ENCODE measurements at places on chromosomes 4 and X.

GRCh38 chr4:76339364-76339763, 32.8 kb downstream of the STBD1 start:
- DNase-seq, result no peak

DNA sequence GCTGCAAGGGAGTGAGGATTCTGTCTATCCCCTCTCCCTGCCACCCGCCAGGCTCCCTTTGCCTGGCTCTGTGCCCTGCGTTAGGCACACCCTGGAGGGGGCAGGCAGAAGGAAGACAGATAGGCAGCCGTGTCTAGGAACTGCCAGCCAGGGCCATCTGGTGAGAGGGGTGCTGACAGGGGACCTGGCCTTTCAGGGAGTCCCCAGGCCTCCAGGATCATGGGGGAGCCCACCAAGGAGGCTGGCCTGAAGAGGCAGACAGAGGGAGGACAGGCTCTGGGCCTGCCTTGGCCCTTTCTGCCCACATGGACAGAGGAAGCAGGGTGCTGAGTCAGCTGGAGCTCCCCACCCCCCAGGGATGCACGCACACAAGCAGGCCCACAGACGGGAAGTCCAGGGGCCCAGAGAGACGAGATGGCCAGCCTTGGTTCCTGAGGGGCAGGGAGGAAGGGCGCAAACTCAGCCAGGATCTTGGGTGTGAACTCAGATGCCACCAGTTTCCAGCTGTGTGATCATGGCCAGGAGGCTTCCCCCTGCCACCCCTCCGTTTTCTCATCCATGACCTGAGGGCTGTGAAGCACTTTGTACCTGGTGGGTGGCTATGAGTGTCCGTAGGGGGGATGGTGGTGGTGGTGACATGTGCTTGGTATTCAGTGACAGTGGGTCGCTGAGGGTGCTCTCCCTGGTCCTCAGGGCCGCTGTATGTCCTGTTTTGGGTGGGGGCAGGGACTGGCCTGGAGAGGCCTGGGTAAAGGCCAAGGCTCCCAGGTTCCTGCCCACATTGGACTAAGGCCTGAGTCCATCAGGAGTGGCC, 1.8 kb downstream of the SH3BP2 start:
- no peak for DNase-seq

- no peak for DNase-seq
These were observed 22.9 kb downstream of the SHISA3 start for GRCh38 chr4:42420140-42420539.

GRCh38 chr4:179989975-179990374, 2253.2 kb upstream of the TENM3 start:
- no peak for DNase-seq

GRCh38 chrX:46330981-46331380, 214.2 kb downstream of the ZNF674 start:
- DNase-seq, result no peak

DNA sequence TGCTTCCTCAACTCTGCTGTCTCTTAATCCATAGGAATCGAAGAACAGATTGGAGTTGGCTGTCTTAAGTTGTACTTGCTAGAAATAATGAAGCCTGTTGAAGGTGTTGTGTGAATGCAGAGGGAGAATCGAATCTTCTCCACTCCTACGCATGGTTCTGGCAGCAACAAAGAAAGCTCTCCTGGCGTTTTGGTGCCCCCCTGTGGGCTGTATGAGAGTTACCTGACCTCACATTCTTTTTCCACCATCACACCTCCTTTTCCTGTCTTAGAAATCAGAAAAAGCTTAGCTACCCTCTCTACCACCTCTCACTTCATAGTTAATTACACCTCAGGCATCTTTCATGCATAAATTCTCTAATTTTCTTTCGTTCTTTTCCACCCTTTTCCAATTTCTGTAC, 16.3 kb downstream of the KLF8 start:
- DNase-seq, result no peak
